Activated CD8-positive, alpha-beta memory T cell treated with anti-CD3 and anti-CD28 coated beads for 4 hours (primary cell): ENCODE measurements at places on chromosomes 4 and X.

DNA sequence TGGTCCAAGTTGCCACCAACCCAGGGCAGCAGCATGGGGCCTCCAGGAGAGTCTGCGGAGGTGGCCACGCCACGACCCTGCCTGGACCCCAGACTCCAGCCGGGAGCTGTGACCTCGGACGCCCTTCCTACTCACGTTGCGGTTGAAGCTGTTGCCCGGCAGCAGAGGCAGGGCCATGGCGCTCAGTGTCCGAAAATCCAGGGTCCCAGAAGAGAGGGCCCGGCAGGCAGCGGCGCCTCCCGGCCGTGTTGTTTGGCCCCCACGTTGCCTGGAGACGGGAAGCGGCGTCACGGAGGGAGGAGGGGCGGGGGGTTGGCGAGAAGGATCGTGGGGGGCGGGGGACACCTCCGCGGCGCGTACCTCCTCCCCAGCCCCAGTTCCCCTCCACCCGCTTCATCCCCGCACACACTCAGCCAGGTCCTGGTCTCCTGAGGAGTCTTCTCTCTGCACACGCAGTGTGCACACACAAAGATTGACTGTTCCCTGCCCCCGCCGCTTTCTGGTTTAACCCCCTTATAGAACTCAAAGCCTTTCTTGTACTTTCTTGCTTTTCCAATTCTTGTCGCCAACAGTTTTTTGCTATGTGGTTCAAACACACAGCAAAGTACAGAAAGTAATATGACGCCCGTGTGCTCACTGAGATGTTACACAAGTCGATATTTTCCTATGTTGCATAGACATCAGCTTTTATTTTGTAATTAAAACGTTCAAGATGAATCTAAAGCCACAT is at the start of gene EFHC2:
Gene EFHC2, minus strand, starts transcription at position 261 of the 730 bp plus-strand sequence. Its CDS starts 84 bp downstream, at position 177.
- peak; percentile 14 for DNase-seq

DNA sequence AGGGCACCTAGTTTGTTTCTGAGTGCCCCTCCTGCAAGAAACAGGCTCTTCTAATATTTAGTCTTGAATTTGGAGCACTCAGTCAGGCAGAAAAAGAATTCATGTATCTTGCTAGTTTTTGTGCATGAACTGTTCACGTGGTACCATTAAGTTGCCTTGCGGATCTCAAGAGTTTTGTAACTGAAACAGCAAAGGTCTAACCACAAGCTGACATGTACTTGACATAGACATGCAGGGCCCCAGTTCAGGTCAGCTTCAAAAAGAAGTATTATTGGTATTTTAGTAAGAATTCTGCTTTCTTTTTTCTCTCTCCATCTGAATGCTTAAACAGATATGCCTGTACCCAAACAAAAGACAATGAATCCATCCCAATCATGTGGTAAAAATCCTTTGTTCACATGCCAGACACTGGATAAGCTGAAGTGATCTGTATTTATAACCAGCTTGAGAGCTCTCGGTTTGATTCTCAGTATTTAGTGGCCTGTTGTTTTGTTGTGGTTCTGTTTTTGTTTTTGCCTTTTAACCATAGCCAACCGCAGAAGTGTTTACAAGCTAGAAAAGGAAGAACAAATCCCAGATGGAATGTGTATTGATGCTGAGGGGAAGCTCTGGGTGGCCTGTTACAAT is 13.0 kb downstream of the RGN start:
- no peak for DNase-seq

GRCh38 chr4:95547715-95548471 is 880 bp downstream of the UNC5C start:
- no peak for DNase-seq

DNA sequence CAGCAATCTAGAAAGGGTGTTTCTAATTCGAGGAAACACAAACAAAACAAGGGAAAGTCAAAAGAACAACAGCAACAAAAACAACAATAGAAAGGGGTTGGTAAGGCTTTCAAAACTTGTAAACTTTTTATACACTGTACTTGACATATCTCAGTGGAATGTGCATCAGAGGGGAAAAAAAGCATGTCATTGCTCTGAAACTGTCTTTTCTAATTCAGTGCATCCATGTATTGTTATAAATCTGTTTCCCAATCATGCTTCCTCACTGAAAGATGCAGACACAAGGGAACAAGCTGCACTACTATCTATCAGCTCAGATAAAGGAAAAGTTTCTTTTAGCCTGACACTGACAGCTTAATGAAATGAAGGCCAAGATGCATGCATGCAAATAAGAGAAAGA is 44.2 kb upstream of the PCDH18 start:
- DNase-seq = no peak

DNA sequence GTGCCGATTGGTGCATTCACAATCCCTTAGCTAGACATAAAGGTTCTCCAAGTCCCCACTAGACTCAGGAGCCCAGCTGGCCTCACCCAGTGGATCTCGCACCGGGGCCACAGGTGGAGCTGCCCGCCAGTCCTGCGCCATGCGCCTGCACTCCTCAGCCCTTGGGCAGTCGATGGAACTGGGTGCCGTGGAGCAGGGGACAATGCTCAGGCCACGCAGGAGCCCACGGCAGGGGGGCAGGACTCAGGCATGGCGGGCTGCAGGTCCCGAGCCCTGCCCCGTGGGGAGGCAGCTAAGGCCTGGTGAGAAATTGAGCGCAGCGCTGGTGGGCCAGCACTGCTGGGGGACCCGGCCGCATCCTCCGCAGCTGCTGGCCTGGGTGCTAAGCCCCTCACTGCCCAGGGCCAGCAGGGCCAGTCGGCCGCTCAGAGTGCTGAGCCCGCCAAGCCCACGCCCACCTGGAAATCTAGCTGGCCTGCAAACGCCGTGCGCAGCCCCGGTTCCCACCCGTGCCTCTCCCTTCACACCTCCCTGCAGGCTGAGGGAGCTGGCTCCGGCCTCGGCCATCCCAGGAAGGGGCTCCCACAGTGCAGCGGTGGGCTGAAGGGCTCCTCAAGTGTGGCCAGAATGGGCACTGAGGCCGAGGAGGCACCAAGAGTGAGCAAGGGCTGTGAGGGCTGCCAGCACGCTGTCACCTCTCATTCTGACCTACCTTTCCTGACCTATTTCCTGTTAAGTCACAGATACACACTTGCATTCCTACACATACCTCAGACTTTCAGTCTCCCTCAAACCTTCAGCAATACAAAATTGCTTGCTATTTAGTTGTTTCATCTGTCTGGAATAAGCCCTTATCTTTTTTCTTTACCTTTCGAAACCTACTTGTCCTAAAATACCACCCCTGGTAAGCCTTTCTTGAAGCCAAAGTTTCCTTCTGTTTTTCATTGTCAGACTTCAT is 20.7 kb downstream of the UBE2K start:
- no peak for DNase-seq

- no peak for DNase-seq
Measured at GRCh38 chrX:10944136-10944885, 166.8 kb upstream of the HCCS start.

GRCh38 chr4:122458625-122459024 is 2.1 kb upstream of the IL2 start:
- peak; percentile 19 for DNase-seq

- DNase-seq = no peak
Measured at GRCh38 chr4:3869661-3870566, 103.7 kb downstream of the ADRA2C start.

DNA sequence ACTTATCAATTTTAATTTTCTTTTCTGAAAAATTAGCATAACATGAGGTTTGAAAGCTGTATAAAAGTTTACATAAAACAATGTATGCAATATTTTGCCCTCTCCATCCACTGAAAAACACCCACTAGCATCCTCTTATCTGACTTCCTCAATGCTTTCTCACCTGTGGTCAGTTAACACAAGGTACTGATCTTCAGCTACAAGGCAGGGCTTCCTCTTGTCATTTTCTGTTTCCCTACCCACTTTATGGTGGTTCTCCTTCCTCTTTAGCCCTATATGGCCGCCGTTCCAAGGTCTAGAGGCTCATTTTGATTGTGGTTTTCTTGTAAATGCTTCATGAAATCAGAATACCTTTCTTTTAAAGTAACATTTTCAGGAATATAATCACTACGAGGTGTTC is 618.6 kb upstream of the CPEB2 start:
- no peak for DNase-seq

GRCh38 chr4:61336916-61337315 is 136.8 kb downstream of the ADGRL3 start:
- no peak for DNase-seq

DNA sequence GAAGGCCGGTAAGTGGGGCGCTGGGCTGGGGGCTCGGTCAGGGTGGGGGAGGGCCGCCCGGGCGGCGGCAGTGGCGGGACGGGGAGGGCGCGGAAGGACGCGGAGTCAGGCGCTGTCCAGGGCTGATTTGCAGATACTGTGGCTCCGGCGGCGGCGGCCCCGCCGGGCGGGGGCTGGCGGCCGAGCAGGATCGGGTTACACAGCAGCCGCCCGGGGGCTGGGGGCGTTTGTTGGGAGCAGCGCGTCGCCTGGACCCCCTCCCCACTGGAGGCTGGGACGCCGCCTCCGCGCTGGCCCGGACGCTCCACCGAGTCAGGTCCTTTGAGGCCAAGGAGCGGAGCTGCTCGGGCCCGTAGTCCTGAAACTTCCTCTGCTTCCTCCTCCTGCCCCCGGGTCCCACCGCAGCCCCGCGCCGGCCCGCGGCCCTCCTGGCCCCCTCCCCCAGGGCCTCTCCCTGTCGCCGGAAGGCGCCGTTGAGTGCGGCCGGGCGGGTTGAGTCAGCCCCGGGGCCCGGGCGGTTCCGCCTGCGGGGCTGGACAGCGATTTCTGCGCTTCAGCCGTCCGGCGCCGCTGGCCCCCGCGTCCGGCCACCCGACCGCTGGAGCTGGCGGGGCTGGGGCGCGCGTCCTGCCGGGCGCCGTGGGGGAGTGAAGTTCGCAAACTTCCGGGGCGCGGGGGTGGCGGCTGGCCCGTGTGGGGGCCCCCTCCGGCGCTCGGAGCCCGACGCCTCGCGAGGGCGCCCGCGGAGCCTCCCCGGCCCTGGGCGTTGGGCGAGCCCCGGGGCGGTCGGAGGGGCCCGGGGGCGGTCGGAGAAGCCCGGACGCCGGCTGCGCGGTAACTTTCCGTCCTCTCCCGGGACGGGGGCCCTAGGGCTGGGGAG is 746 bp downstream of the REST start:
- peak; percentile 42 for DNase-seq

DNA sequence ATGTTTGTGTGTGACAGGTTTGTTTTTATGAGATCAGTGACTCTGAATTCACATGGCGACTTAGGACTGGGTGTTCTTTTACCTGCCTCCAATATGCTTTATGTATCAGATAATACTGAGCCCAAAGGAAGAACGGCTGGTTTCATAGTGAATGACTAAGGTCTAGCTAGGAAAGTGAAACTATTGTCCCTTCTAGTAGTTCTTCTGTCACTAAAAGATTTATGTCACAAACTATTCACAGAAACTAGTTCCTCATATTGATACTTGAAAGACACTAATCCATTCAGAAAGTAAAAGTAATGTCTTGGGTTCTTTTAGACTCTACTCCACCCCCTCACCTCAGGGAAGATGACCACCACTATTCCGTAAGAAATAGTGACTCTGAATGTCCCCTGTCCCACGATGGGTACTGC is 81.7 kb downstream of the EGF start:
- DNase-seq = no peak

- DNase-seq = no peak
Measured at GRCh38 chr4:187995322-187996207, at the start of gene ZFP42. Gene ZFP42, plus strand, starts transcription at chr4:187995771. Its CDS starts 7,037 bp downstream, at chr4:188002808.

DNA sequence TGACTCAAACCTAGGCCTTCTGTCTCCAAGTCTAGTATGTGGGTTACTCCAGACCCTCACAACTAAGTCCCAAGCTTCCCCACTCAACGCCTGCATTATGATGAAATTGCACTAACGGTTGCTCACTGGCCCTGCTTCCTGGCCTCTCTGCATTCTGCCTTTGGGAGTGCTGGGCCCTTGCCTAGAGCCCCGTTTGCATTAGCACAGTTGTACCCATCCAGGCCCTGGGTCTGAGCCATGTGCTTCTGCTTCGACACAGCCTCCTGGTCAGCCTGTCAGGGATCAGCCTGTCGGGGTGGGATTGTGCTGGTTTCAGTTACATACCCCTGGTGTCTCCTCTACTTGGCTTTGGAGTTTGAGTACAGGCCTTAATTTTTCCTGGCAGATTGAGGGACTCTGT is 58.4 kb downstream of the DCUN1D4 start:
- no peak for DNase-seq

- DNase-seq = no peak
Measured at GRCh38 chrX:69137371-69138117, 27.7 kb downstream of the PJA1 start.
